Activated CD4-positive, alpha-beta memory T cell treated with anti-CD3 and anti-CD28 coated beads, Interleukin-2, amount 10 ng/mL, durations not matched to agents 7 days and 5 days (primary cell): ENCODE measurements at places on chromosomes 2 and 18. TPM values are rescaled to one million over a fixed set of nuclear protein-coding genes. Genes with fewer than 3 reads are reported as not detected.

IL1F10 gene
- not detected for total RNA-seq

PLGLB2 gene
- 1.8 TPM for total RNA-seq

UNC80 gene
- total RNA-seq, result not detected

UGT1A7 gene
- total RNA-seq, result not detected

COPS9 gene
- total RNA-seq, result 95.5 TPM

SF3B6 gene
- 87.4 TPM for total RNA-seq

NGEF gene
- 0.48 TPM for total RNA-seq

STARD6 gene
- total RNA-seq, result not detected

FKBP1B gene
- total RNA-seq, result 5.5 TPM

ZNF532 gene
- 3.4 TPM for total RNA-seq

POTEI gene
- not detected for total RNA-seq

MAP3K20 gene
- 13.7 TPM for total RNA-seq

AOX1 gene
- 0.05 TPM for total RNA-seq

RAX gene
- 0.10 TPM for total RNA-seq

ZNF638 gene
- total RNA-seq, result 78.6 TPM

NDUFS1 gene
- 65.4 TPM for total RNA-seq

PDCL3 gene
- total RNA-seq, result 39.6 TPM

IL1RN gene
- 2.6 TPM for total RNA-seq

NR4A2 gene
- 3.8 TPM for total RNA-seq

PRKRA gene
- 35.4 TPM for total RNA-seq

HJURP gene
- total RNA-seq, result 126 TPM

CRYBA2 gene
- total RNA-seq, result not detected

CDKL4 gene
- total RNA-seq, result 0.25 TPM

TDRD15 gene
- not detected for total RNA-seq

UGT1A5 gene
- total RNA-seq, result not detected

ZC3H8 gene
- total RNA-seq, result 12.3 TPM

SLC25A52 gene
- total RNA-seq, result 0.30 TPM

SMAD2 gene
- 174 TPM for total RNA-seq

DOK1 gene
- total RNA-seq, result 45.2 TPM

ELOA2 gene
- not detected for total RNA-seq

ANKRD30B gene
- total RNA-seq, result not detected

AMER3 gene
- not detected for total RNA-seq

NBAS gene
- total RNA-seq, result 31.1 TPM

NMUR1 gene
- 3.9 TPM for total RNA-seq

LIMS2 gene
- 15.0 TPM for total RNA-seq

RND3 gene
- total RNA-seq, result not detected

SP110 gene
- total RNA-seq, result 125 TPM

FMNL2 gene
- 1.0 TPM for total RNA-seq

SERPINB12 gene
- not detected for total RNA-seq

EDAR gene
- total RNA-seq, result not detected

INPP5D gene
- 163 TPM for total RNA-seq

TMEM178A gene
- total RNA-seq, result 0.43 TPM

B3GNT7 gene
- not detected for total RNA-seq

LGALSL gene
- total RNA-seq, result 2.6 TPM
